SHP77 treated with DMSO at 0.1 percent for 48 hours (cell line): ENCODE measurements at places on chromosomes 7 and 10.
A peak's percentile ranks its signal among the peaks of the same experiment; 100 is the strongest.

DNA sequence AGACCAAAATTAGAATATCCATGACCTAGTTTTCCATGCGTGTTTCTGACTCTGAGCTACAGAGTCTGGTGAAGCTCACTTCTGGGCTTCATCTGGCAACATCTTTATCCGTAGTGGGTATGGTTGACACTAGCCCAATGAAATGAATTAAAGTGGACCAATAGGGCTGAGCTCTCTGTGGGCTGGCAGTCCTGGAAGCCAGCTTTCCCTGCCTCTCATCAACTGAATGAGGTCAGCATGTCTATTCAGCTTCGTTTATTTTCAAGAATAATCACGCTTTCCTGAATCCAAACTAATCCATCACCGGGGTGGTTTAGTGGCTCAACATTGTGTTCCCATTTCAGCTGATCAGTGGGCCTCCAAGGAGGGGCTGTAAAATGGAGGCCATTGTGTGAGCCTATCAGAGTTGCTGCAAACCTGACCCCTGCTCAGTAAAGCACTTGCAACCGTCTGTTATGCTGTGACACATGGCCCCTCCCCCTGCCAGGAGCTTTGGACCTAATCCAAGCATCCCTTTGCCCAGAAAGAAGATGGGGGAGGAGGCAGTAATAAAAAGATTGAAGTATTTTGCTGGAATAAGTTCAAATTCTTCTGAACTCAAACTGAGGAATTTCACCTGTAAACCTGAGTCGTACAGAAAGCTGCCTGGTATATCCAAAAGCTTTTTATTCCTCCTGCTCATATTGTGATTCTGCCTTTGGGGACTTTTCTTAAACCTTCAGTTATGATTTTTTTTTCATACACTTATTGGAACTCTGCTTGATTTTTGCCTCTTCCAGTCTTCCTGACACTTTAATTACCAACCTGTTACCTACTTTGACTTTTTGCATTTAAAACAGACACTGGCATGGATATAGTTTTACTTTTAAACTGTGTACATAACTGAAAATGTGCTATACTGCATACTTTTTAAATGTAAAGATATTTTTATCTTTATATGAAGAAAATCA is 35.5 kb downstream of the CAV1 start:
- DNase-seq = no peak

GRCh38 chr10:4643471-4643870 is 182.5 kb upstream of the AKR1E2 start:
- DNase-seq = no peak

DNA sequence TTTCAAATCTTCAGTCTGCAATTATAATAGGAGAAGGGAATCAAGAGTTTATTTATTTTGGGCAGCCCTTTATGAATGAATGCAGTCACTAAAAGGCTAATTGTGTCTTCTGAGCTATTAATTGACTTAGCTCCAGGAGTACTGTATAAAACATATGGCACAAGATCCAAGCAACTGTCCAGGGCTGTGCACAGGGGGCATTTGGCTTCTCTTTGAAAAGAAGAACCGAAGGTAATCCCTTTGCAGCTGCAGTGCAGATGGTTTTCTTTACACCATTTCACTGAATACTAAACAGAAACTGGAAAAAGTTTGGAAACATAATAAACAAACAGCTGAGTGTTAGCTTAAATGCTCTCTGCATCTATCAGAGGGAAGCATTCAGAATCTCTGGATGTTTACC is 282.6 kb upstream of the LRRN3 start:
- DNase-seq = no peak

GRCh38 chr10:56596257-56596656 is 235.2 kb upstream of the ZWINT start:
- no peak for DNase-seq

- DNase-seq = no peak
Observed at GRCh38 chr10:59382831-59383295, 20.5 kb upstream of the FAM13C start.

DNA sequence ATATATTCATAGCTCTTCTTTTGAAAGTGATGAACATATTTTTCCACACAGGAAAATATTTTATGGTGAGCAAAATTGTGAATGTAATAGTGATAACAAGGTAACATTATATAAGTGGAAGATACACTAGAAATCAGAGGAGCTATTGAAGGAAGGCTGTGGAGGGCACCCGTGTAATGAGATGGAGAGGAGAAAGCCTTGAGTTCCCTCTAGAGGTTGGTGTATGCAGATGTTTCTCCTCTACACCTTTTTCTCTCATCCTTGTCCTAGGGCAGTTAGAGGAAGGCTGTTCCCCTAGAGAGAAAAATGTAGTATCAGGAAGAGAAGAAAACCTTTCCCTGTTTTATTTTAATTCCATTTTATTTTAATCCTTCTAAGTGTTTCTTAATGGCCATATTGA is 54.6 kb upstream of the NRG3 start:
- DNase-seq = no peak

DNA sequence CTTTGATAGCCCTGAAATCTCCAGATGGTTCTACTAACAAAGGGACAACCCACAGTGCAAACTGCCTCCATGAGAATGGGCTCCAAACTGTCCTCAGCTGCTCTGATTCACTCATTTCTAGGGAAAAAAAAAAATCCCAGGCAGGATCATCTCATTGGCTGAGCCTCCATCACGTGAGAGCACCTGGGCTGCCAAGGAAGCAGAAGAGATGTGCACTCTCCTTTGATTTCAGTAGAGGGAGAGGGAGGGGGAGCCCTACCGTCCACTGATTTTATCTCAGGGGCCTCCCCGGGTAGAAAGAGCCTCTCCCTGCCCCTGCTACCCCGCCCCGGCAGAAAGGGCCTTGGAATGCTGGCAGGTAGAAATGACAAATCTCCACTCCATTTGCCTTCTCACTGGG is 725.4 kb downstream of the PHTF2 start:
- DNase-seq = no peak

GRCh38 chr10:82581940-82582339 is 706.9 kb downstream of the NRG3 start:
- no peak for DNase-seq

DNA sequence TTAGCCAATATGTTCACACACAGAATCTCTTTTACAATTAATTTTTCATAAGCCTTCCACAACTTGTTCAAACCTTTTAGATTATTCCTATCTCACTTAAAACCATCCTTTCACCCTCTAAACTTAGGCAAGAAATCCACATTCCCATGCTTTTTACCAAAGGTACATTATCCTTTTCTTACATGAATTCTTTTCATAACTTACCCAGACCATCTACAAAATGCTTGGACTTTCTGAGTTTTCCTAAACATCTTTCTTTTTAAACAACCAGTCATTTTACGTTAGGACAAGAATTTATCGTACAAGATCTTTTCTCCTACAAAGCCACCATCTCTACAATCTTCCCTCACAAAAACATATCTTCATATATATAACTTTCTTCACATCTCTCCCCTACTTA is 18.8 kb upstream of the GARS1 start:
- no peak for DNase-seq

- DNase-seq = no peak
Observed at GRCh38 chr10:121570315-121570714, 27.9 kb downstream of the FGFR2 start.

DNA sequence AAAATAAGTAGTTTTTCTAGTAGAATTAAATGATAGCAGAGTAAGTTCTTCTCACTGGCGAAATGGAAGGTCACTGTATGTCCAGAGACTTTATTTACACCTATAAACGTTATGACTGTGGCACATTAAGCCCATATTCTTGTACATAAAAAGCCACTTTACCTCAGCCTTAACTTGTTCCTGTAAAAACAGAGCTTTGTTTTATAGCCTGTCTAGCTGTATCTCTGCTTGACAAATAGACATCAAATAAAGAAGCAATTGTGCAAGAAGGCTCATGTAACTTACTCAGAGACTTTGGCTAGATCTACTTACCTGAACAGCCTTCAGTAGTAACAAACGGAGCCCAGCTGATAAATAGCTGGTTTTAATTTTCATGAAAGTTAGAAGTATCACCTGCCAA is 324.1 kb upstream of the BMPER start:
- no peak for DNase-seq

DNA sequence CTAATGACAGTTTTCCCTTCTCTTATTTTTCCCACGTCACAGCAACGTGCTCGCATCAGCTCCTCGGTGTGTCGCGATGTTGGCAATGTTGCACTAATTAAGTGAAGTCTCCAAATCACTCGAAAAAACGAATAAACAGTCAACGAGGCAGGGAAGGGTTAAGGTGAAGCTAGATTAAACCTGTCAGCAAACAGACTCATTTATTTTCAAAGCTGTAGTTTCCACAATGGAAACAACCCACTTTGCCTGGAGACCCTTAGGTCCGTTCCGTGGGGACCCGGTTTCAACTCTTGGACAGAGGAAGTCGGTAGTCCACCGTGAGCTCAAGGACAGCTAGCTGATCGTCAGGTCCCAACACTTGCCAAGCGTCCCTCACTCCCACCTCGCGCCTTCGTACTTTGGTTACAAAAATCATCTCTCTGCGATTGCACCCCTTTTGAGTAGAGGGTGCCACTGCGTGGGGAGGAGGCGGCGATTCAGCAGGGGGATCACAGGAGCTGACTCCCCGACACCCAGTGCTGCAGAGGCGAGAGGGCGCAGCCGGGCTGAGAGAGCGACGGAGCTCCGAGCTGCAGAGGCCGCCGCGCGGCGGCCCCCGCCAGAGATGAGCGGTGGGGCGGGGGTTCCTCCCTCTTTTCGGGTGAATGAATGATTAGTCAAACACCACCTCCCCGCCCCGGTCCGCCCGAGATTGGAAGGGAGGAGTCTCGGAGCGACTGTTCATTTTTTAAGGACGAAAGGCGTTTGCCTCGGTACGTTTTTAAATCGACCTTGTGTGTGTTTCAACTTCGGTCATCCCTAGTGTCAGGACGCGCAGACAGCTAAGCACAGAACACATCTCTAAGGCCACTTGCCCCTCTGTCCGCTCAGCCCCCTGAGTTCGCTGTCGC is 1.3 kb upstream of the BMPER start:
- peak; percentile 66 for DNase-seq

DNA sequence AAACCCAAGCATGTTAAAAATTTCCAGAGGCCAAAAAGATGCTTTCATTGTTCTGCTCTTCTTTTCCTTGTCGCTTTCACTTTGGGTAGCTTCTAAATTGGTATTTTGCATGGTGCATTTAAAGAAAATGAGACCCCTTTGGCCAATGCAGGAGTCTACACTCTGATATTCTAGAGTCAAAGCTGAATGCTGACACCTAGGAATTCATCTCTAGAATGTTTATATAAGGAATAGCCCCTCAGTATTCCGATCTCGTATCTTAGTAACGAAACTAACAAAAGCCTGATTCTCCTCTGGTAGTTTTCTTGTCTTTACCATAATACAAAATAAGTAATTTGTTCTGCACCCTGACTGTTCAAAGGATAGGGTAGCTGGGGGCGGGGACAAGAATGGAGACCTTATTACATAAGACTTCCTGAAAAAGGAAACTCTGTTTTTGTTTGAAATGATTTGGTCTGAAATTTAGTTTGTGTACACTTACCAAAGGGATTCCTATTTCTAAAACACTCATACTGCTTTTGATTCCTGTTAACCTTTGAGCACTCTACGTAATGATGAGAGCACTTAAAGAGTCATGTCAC is 17.1 kb downstream of the IKZF1 start:
- DNase-seq = no peak

DNA sequence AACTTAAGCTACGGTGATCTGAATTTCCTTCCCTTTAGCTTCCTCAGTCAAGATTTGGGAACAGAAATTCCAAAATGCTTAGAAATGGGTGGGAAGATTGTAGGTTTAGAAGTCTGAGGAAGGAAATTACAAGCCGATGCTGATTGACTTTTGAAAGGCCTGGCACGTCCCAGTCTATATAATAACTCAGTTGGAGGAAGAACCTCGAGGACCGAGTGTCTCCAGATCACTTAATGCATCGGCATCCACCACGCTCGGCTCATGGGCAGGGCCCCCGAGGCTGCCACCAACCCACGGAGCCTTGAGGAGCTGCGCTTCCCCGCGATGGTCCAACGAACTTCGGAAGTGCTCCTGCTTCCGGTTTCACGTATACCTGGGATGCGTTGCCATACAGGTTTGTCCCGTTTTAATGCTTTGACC is 10.4 kb upstream of the SP8 start:
- DNase-seq = no peak

- no peak for DNase-seq
Observed at GRCh38 chr7:38129579-38129978, 48.5 kb upstream of the STARD3NL start.

DNA sequence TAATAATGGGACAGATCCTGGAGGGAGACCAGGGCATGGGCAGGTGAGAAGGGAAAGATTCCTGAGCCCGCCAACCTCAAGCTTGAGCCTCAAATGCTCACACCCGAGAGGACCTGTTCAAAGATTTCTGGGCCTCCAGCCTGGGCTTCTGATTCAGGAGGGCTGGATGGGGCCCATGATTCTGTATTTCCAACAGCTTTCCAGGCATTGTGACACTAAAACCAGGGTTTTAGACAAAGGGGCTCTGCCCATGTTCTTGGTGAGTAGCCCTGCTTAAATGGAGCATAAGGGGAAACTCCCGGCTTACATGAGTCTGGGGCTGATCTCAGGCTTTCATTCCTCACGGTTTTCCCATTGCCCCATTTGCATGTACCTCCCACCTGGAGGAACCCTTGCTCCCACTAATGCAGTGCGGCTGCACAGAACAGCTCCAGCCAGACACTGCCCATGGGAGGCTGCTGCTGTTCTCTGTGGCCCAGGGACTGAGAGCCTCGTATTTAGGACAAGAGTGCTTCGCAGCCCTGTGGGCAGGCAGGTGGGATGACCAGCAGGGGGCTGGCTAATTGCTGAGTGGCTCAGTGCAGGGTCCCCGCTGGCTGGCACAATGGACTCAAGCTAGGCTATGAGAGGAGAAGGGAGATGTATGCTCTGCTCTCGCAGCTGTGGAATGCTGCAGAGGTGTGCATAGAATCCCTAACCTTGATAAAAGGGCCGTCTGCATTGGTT is 135.3 kb upstream of the COBL start:
- no peak for DNase-seq

GRCh38 chr7:36131499-36131898 is 21.6 kb upstream of the EEPD1 start:
- no peak for DNase-seq

GRCh38 chr10:88113232-88113631 is 249.8 kb downstream of the PTEN start:
- no peak for DNase-seq

- no peak for DNase-seq
Observed at GRCh38 chr10:103983367-103983911, 16.5 kb downstream of the SLK start.

GRCh38 chr10:3136763-3137611 is 35.6 kb downstream of the PITRM1 start:
- DNase-seq = no peak

GRCh38 chr10:103636492-103636891 is 143.0 kb downstream of the NEURL1 start:
- no peak for DNase-seq

- DNase-seq = no peak
Observed at GRCh38 chr10:6305401-6306321, 102.9 kb downstream of the PFKFB3 start.

- no peak for DNase-seq
Observed at GRCh38 chr7:121267612-121268011, 61.2 kb upstream of the WNT16 start.

GRCh38 chr7:115678086-115678982 is 352.2 kb downstream of the TFEC start:
- DNase-seq = peak; percentile 13

GRCh38 chr10:124742413-124743190 is 1.6 kb downstream of the FAM53B start:
- no peak for DNase-seq

GRCh38 chr7:12518920-12519681 is 51.4 kb upstream of the SCIN start:
- peak; percentile 39 for DNase-seq

- DNase-seq = no peak
Observed at GRCh38 chr10:114290038-114290437, 51.0 kb downstream of the VWA2 start.
